ENCODE measurements at places on chromosomes 7 and 10.

DNA sequence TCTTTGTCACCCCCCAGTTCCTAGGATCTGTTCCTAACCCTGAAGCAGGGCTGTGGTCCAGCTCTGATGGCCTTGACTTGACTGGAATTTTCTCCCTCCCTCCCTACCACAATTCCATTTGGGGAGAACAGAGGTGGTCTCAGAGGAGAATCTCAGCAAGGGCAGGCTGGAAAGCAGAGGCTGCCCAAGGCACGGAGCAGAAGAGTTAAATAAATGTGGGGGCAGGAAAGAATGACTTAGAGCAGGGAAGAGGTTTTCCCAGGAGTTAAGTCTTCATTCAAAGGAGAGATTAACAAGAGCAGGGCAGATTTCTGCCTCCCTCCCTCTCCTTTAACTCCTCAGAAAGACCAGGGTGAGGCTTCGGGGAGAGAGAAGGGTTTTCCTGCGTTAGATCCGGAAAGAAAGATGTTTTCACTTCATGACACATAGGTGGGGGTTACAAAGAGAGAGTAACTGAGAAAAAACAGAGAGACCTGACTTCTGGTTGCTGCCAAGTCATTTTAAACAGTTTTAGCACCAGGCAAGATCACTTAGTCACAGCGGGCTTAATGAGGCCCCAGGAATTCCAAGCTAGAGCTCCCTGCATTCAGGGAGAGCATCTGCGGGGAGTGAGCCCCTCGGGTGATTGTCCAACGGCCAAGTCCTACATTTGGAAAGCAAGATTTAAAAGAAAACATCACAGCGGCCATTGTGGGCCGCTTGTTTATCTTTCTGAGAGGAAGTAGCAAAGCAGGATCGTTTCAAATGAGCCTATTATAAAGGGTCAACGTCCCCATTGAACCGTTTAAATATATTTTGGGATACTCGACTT, 78.7 kb downstream of the ARHGAP22 start:
- no peak overlapping the region for H3K4me3 ChIP-seq
- H3K4me1 ChIP-seq: no peaks in the 10 kb centered on the region
- no peak for DNase-seq
- no peak overlapping the region for H3K27ac ChIP-seq
- no peaks in the 10 kb centered on the region for H3K27me3 ChIP-seq

DNA sequence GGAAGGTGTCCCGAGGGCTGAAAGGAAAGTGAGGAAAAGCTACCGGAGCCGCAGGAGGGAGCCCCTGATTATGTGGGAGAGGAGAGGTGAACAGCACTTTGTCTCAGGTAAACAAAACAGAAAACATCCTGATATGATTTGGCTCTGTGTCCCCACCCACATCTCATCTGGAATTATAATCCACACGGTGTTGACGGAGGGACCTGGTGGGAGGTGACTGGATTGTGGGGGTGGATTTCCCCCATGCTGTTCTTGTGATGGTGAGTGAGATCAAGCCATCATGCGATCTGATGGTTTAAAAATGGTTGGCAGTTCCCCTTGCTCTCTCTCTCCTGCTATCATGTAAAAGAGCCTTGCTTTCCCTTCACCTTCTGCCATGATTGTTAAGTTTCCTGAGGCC, 3.0 kb downstream of the POLD2 start:
- no peak overlapping the region for H3K27ac ChIP-seq
- no peaks in the 10 kb centered on the region for H3K27me3 ChIP-seq
- DNase-seq: no peak
- no peak overlapping the region for H3K4me3 ChIP-seq
- no peaks in the 10 kb centered on the region for H3K36me3 ChIP-seq

- H3K36me3 ChIP-seq: no peaks in the 10 kb centered on the region
- H3K4me3 ChIP-seq: no peak overlapping the region
- no peaks in the 10 kb centered on the region for H3K4me1 ChIP-seq
- H3K27me3 ChIP-seq: no peaks in the 10 kb centered on the region
- no peak overlapping the region for H3K27ac ChIP-seq
Measured at GRCh38 chr7:94039368-94040035, 35.3 kb upstream of the BET1 start.

GRCh38 chr7:24659505-24659904, 86.3 kb downstream of the PALS2 start:
- no peak overlapping the region for H3K4me3 ChIP-seq
- no peaks in the 10 kb centered on the region for H3K36me3 ChIP-seq
- H3K27ac ChIP-seq: no peak overlapping the region
- DNase-seq: no peak
- H3K4me1 ChIP-seq: no peaks in the 10 kb centered on the region

GRCh38 chr10:96831867-96832720, at the start of gene LCOR:
Gene LCOR, plus strand, starts transcription at chr10:96832298. Its CDS starts 116,760 bp downstream, at chr10:96949058.
- peak within 1 kb of the TSS; percentile 95 for H3K27ac ChIP-seq
- H3K27me3 ChIP-seq: no peaks in the 10 kb centered on the region
- no peaks in the 10 kb centered on the region for H3K36me3 ChIP-seq
- DNase-seq: peak; percentile 78

GRCh38 chr7:50068850-50069551, 24.0 kb downstream of the ZPBP start:
- DNase-seq: peak; percentile 66
- H3K27me3 ChIP-seq: no peaks in the 10 kb centered on the region
- peak overlapping the region; percentile 76 for H3K27ac ChIP-seq

DNA sequence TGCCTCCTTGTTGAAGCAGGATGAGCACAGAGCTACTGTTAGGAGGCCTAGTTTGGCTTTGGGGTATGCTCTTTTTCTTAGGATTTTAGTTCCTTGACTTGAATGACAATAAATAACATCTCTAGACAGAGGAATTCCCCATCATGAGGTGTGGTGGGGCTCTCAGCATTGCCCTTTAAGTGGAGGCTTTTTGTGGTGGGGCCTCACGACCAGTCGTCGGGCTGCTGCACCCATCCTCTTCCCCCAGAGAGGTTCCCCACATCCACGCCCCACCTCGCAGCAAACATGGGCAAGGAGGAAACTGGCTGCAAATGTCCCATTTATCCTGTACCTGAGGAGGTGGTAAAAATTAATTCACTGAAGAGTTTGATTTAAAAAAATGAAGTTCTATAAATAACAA, 36.1 kb upstream of the TARP start:
- H3K36me3 ChIP-seq: no peaks in the 10 kb centered on the region
- DNase-seq: no peak
- H3K4me1 ChIP-seq: peaks cover 21% of the 10 kb centered on the region
- H3K27me3 ChIP-seq: no peaks in the 10 kb centered on the region
- H3K4me3 ChIP-seq: no peak overlapping the region
- H3K27ac ChIP-seq: peak overlapping the region; percentile 84

- H3K36me3 ChIP-seq: no peaks in the 10 kb centered on the region
- no peak overlapping the region for H3K4me3 ChIP-seq
- no peak overlapping the region for H3K27ac ChIP-seq
- H3K4me1 ChIP-seq: no peaks in the 10 kb centered on the region
- no peaks in the 10 kb centered on the region for H3K27me3 ChIP-seq
Measured at GRCh38 chr7:120774481-120774880, 83.5 kb downstream of the TSPAN12 start.

DNA sequence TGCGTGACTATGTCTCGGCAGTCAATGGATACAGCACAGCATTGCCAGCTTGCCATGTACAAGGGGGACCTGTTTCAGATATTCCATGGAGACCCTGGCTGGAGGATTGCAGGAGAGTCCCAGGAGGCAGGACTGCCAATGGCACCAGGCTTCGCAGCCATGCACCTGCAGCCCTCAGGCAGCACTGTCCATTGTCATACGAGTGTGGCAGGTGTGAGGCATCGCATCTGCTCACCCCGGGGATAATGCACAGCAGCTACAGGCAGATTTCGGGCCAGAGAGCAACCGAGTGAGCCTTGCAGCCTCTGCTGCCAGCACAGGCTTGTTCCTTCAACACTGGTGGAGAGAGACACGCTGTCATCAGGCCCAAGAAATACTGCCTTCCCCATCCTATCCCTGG, 415.1 kb downstream of the PAXIP1 start:
- H3K36me3 ChIP-seq: no peaks in the 10 kb centered on the region
- H3K27ac ChIP-seq: no peak overlapping the region
- no peaks in the 10 kb centered on the region for H3K27me3 ChIP-seq
- no peak for DNase-seq

- no peaks in the 10 kb centered on the region for H3K27me3 ChIP-seq
- peak; percentile 32 for DNase-seq
- H3K36me3 ChIP-seq: no peaks in the 10 kb centered on the region
- H3K4me3 ChIP-seq: no peak overlapping the region
- H3K4me1 ChIP-seq: peaks cover 31% of the 10 kb centered on the region
Measured at GRCh38 chr10:110840225-110840922, 31.4 kb upstream of the PDCD4 start.

GRCh38 chr7:14800664-14801063, 101.9 kb downstream of the DGKB start:
- H3K36me3 ChIP-seq: no peaks in the 10 kb centered on the region
- DNase-seq: no peak
- H3K4me1 ChIP-seq: no peaks in the 10 kb centered on the region

- no peaks in the 10 kb centered on the region for H3K27me3 ChIP-seq
- peak; percentile 13 for DNase-seq
- H3K4me1 ChIP-seq: no peaks in the 10 kb centered on the region
- H3K27ac ChIP-seq: peak overlapping the region; percentile 56
Measured at GRCh38 chr10:89206402-89207180, 526 bp downstream of the CH25H start.

- no peak overlapping the region for H3K27ac ChIP-seq
- DNase-seq: no peak
- H3K27me3 ChIP-seq: no peaks in the 10 kb centered on the region
Measured at GRCh38 chr7:16836481-16836880, 31.7 kb upstream of the AGR2 start.

DNA sequence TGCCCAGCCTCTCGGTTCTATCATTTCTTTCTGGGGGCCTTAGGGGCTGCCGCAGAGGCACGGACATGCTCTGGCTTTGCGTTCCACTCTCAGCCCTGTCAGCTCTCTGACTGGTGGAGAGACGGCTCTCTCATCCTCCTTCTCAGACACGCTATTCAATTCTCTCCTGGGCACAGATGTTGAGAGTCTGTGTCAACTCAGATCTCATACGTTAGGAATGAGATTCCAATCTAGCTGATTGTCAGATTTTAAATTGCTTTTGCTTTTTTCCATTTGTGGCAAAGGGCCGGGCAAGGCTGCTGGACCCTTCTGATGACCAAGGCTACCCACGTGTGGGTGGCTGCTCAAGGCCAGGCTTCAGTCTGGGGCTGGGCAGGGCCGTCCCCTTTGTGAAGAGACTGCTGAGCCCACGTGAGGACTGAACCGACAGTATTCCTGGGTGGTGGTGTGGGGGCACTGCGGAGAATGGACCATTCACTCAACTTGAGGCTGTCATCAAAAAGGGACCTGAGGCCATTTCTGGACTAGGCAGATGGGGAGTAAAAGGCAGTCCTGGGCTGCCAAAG, 71.5 kb downstream of the CLEC2L start:
- no peak overlapping the region for H3K27ac ChIP-seq
- H3K4me1 ChIP-seq: no peaks in the 10 kb centered on the region
- H3K27me3 ChIP-seq: no peaks in the 10 kb centered on the region
- H3K36me3 ChIP-seq: peaks cover 1% of the 10 kb centered on the region
- no peak for DNase-seq

GRCh38 chr7:134712196-134712595, 65.5 kb downstream of the BPGM start:
- no peak overlapping the region for H3K4me3 ChIP-seq
- H3K27me3 ChIP-seq: no peaks in the 10 kb centered on the region
- H3K27ac ChIP-seq: peak overlapping the region; percentile 43
- H3K4me1 ChIP-seq: no peaks in the 10 kb centered on the region
- H3K36me3 ChIP-seq: no peaks in the 10 kb centered on the region

DNA sequence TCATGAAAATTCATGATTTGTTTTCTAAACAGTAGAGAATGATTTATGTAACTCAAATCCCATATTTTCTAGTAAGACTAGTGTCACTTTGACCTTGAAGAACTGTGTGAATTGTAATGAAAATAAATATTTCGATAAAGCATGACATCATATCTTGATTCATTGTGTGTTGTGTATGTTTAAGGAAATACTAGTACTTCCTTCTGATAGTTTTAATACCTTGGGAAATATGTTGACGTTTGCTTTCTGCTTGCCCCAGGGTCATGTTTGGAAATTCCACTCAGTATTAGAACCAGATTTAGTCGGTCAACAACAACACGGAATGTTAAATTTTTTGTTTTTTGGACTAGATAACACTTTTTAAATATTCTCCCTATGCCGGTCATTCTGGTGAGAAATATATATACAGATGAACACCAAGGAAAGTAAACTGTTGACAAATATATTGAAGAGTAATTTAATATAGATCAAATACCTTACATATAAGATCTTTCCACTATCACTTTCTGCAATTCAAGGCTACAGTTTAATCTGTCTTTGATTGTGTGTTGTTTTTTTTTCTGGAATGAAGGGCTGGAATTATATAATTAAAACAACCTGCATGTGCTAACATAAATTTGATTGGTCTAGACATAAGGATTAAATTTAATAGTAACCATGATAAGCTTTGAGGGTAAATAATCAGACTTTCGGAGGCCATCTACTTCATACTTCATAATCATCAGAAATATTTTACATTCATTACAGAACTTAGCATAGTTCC, 126.2 kb downstream of the MDFIC start:
- H3K4me1 ChIP-seq: no peaks in the 10 kb centered on the region
- no peaks in the 10 kb centered on the region for H3K36me3 ChIP-seq
- H3K4me3 ChIP-seq: no peak overlapping the region
- H3K27ac ChIP-seq: no peak overlapping the region
- H3K27me3 ChIP-seq: no peaks in the 10 kb centered on the region

DNA sequence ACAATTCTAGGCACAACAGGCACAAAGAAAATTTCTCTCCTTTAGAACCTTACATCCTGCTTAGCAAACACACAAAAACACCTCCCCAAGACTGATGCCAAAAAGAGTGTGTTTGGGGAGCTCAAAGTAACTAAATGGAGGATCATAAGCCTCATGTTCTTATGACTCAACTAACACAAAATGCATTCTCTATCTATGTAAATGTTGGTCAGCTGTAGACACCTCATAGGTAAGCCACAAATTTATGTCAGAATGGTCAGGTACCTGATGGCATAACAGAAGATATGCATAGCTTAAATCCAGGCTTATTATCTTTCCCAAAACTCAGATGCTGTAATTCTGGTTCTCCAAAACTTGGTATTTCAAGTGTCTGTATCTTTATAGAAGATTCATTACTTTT, 315.1 kb downstream of the C7orf25 start:
- DNase-seq: no peak
- no peaks in the 10 kb centered on the region for H3K27me3 ChIP-seq
- no peaks in the 10 kb centered on the region for H3K4me1 ChIP-seq
- no peak overlapping the region for H3K27ac ChIP-seq

DNA sequence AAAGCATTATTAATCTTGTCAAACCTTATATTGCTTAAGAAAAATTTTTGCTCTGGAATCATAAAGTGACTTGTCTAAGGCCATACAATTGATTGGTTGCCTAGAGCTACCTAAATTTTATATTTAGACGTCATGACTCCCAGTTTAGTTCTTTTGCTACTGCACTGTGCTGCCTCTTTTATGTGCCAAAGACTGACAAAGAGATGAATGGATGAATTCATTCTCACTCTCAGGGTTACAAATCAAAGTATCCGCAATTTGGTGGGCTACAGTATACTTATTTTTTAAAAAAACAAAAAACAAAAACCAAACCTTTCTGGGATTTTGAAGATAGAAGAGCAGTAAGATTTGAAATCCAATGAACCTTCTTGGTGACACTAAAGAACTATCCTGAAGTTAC, 27.7 kb upstream of the TMEM229A start:
- no peak for DNase-seq
- no peaks in the 10 kb centered on the region for H3K27me3 ChIP-seq
- no peaks in the 10 kb centered on the region for H3K36me3 ChIP-seq
- H3K4me3 ChIP-seq: no peak overlapping the region
- H3K4me1 ChIP-seq: no peaks in the 10 kb centered on the region

GRCh38 chr10:62661143-62661542, 143.4 kb upstream of the ADO start:
- no peak overlapping the region for H3K27ac ChIP-seq
- H3K4me3 ChIP-seq: no peak overlapping the region
- no peaks in the 10 kb centered on the region for H3K36me3 ChIP-seq

GRCh38 chr10:609262-609658, 80.2 kb downstream of the DIP2C start:
- H3K27me3 ChIP-seq: no peaks in the 10 kb centered on the region
- no peaks in the 10 kb centered on the region for H3K36me3 ChIP-seq
- H3K4me1 ChIP-seq: peaks cover 8% of the 10 kb centered on the region
- no peak for DNase-seq

All from prostate gland (tissue), 2 donors.